Activated naive CD8-positive, alpha-beta T cell treated with anti-CD3 and anti-CD28 coated beads, Interleukin-2, amount 10 ng/mL, durations not matched to agents 7 days and 5 days (primary cell): ENCODE measurements at places on chromosomes 3 and 15. TPM values are rescaled to one million over a fixed set of nuclear protein-coding genes. Genes with fewer than 3 reads are reported as not detected.

Gene IL5RA
- 0.48 TPM for total RNA-seq

Gene CAV3
- not detected for total RNA-seq

Gene SCAANT1
- not detected for total RNA-seq

Gene ANKUB1
- not detected for total RNA-seq

Gene FBLN2
- total RNA-seq, result 2.6 TPM

Gene MYO1E
- 73.9 TPM for total RNA-seq

Gene KBTBD12
- total RNA-seq, result not detected

Gene UNC13C
- not detected for total RNA-seq

Gene WDR72
- not detected for total RNA-seq

DNA sequence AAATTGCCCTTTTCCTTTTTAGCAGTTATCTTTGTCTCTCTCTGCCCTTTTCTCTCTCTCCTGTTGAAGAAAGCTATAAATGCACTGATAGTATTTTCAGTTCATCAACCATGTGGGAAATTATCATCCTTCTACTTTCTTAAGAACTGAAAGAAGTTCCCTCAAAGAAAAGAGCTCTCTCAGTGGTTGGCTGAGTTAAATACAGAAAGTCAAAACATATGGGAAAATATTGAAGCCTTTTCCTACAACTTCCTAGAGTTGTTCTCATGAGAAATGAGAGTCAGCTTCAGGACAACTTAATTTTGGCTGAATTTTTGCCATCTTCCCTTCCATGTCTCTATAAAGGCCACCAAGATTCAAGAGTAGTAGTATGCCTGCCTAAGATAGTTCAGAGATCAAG is 96.7 kb downstream of the NFKBIZ start:
- H3K36me3 ChIP-seq, result peaks cover 8% of the 10 kb centered on the region
- H3K4me3 ChIP-seq, result no peak overlapping the region
- peaks cover 28% of the 10 kb centered on the region for H3K4me1 ChIP-seq
- DNase-seq, result no peak
- H3K27me3 ChIP-seq, result no peaks in the 10 kb centered on the region

DNA sequence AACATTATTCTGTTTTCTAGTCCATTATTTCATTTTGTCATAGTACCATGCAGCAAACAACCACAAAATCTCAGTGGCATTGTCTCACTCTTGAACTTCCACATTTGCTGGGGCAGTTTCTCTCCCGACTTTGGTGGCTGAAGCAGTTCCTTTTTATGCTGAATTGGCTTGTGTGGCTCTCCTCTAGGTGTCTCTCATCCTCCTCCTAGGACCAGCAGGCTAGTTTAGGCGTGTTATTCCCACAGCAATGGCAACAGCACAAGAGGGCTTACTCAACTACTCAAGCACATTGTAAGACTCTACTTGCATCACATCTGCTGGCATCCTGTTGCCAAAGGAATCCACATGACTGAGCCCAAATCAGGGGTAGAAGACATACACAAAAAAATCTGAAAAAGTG is 201.8 kb upstream of the KCNH8 start:
- DNase-seq, result no peak
- no peak overlapping the region for H3K4me3 ChIP-seq
- no peaks in the 10 kb centered on the region for H3K36me3 ChIP-seq
- no peaks in the 10 kb centered on the region for H3K27me3 ChIP-seq

DNA sequence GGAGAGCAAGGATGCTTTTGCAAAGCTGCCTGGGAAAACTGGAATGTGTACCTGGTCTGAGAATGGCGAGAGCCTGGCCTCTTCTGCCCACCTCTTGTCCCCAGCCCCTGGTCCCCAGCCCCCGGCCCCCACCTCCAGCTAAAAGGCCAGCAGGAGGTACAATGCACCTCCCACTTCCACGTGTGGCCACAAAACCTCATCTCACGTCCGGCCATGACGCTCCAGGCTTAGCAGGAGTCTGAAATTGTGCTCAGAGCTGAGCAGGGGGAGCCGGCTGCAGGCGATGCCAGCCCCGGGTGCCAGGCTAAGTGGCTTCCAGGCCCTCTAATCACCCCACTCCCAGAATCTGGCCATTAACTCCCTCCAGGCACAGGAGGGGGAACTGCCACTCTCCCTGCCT is 83.1 kb upstream of the PRR20G start:
- no peaks in the 10 kb centered on the region for H3K4me1 ChIP-seq
- no peaks in the 10 kb centered on the region for H3K36me3 ChIP-seq
- no peak overlapping the region for H3K27ac ChIP-seq
- H3K4me3 ChIP-seq, result no peak overlapping the region
- peaks cover 9% of the 10 kb centered on the region for H3K27me3 ChIP-seq

DNA sequence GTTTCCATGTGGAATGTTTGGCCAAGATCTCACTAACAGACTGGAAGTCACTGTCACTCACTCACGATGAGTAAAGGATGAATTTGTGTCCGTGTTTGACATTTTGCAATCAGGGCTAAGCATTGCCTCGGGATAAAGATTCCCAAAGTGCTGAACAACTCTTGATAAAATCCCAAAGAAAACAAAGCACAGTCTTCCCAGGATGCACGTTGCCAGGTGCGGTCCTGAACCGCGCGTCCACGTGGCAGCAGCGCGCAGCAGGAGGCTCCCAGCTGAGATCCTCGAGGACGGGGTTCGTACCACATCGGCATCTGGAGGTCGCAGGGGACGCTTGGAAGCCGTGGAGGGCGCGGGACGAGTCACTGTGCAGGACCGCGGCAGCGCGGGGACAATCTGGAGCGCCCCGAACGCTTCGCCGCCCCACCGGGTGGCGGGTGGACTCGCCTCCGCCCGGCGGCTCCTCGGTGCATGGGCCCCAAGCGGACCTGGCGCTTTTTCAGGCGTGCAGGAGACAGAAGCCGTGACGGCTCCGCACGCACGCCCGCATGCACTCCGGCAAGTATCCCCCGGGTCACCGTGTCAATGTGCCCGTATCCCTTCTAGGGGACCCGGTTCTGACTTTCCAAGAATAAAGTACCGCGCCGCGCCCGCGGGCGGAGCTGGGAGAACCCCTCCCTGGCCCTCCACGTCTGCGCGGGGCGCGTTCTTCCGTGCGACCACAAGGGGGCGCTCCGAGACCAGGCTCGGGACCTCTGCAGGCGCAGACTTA is 17.7 kb downstream of the CPN2 start:
- H3K27me3 ChIP-seq, result peaks cover 20% of the 10 kb centered on the region
- H3K27ac ChIP-seq, result no peak overlapping the region
- DNase-seq, result peak; percentile 94
- H3K4me3 ChIP-seq, result peak overlapping the region; percentile 83
- no peaks in the 10 kb centered on the region for H3K36me3 ChIP-seq

DNA sequence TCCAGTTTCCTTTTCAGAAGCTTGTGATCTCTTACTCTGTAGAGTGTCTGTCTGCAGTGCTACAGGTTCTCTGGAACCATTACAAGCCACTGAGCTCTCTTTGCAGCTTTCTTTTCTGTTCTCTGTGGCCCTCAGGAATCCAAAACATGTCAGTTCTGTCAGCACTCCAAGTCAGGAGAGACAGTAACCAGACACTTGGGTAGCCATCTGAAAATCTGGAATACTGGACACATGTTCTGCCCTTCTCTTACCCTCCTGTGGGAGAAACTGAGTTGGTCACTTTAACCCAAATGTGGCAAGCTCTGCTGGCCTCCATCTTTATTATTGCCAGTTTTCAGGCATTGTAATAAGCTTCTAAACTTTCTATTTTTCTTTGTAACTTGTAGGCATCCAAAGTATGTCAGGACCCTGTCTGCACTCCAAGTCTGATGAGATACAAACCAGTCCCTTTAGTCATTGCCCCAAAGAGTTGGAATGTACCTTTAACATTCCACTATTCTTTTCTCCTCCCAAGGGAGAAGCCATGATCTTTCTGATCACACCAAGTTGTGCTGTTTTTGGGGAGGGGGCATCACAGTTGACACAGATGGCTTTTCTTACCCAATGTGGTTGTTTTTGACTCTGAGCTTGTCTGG is 183.7 kb downstream of the DPH6 start:
- no peaks in the 10 kb centered on the region for H3K27me3 ChIP-seq
- no peak overlapping the region for H3K27ac ChIP-seq
- no peaks in the 10 kb centered on the region for H3K4me1 ChIP-seq
- H3K36me3 ChIP-seq, result no peaks in the 10 kb centered on the region
- no peak overlapping the region for H3K4me3 ChIP-seq

DNA sequence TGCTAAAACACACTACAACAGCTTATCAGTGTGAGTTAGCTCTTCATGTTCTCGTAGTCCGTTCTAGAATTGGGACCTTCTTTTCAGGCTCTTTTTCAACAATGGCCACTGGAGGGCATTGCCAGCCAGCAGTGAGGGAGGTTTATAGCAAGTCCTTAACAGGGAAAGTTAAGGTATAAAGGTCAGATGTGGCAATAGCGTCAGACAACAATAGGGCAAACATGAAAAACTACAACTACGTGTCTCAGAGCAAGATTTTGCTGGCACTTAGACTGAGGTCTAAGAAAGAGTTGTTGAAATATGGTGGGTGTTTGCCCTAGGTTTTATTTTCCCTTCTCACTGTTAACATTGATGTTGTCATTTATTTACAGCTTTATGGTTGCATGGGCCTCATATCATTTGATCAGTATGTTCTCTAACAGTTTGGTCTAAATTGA is 161.4 kb downstream of the GMNC start:
- H3K4me3 ChIP-seq, result no peak overlapping the region
- no peaks in the 10 kb centered on the region for H3K36me3 ChIP-seq
- H3K4me1 ChIP-seq, result no peaks in the 10 kb centered on the region

GRCh38 chr3:79113876-79114275 is 653.9 kb downstream of the ROBO1 start:
- no peak overlapping the region for H3K27ac ChIP-seq
- H3K36me3 ChIP-seq, result no peaks in the 10 kb centered on the region
- H3K4me3 ChIP-seq, result no peak overlapping the region
- H3K27me3 ChIP-seq, result no peaks in the 10 kb centered on the region
- H3K4me1 ChIP-seq, result no peaks in the 10 kb centered on the region
- DNase-seq, result no peak

- no peak overlapping the region for H3K27ac ChIP-seq
- H3K4me3 ChIP-seq, result no peak overlapping the region
- H3K36me3 ChIP-seq, result no peaks in the 10 kb centered on the region
- peaks cover 28% of the 10 kb centered on the region for H3K4me1 ChIP-seq
Observed at GRCh38 chr3:44000586-44000985, 241.1 kb upstream of the TOPAZ1 start.

GRCh38 chr15:74837482-74838136 is 5.3 kb downstream of the ULK3 start:
- no peak overlapping the region for H3K27ac ChIP-seq
- no peak overlapping the region for H3K4me3 ChIP-seq
- no peaks in the 10 kb centered on the region for H3K27me3 ChIP-seq

DNA sequence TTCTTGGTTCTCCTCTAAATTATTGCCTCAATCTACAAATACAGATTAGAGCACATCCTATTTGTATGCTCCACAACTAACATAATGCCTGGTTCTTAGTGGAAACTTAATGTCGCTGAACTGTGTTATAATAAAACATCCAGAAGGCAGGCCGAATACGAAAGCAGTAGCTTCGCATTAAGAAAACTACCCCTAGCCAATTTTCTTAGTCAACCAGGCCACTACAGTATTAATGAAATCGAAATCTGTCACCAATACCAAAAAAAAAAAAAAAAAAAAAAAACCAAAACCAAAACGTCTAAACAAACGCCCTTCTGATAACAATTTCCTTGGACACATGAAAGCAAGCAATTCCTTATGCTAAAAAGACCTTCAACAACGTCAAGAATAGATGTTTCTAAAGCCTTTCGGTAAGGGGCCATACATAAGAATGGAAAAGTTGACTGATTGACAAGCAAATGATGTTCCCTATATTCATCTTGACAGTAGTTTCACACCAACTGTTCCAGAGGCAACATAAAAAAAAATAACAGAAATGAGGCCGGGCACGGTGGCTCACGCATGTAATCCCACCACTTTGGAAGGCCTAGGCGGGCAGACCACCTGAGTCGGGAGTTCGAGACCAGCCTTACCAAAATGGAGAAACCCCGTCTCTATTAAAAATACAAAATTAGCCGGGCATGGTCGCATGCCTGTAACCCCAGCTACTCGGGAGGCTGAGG is 1.3 kb downstream of the DENND6A start:
- peak; percentile 36 for DNase-seq
- peak overlapping the region; percentile 85 for H3K27ac ChIP-seq
- peak overlapping the region; percentile 92 for H3K4me3 ChIP-seq
- peaks cover 2% of the 10 kb centered on the region for H3K36me3 ChIP-seq

GRCh38 chr3:155342344-155342743 is 48.9 kb upstream of the STRIT1 start:
- H3K27ac ChIP-seq, result no peak overlapping the region
- peaks cover 7% of the 10 kb centered on the region for H3K4me1 ChIP-seq
- DNase-seq, result no peak
- H3K36me3 ChIP-seq, result peaks cover 2% of the 10 kb centered on the region
- H3K4me3 ChIP-seq, result no peak overlapping the region

DNA sequence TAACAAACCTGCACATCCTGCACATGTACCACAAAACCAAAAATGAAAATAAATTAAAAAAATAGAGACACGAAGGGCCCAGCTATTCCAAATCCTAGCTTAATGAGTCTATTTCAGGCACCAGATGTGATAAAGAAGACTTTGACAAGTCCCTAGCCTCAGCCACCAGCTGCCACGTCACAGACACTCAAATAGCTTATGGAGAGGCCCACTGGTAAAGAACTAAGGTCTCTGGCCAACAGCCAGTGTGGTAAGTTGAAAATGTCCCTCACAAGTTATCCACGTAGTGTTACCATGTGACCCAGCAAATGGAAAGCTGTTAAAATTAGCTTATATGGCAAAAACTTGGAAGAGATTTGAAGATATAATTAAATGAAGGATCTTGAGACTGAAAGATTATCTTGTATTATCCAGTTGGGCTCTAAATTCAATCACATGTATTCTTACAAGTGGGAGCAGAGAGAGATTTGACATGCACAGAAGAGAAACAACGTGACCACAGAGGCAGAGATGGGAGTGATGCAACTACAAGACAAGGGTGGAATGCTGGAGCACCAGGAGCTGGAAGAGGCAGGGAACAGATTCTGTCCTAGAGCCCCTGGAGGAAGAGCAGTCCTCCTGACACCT is 10.9 kb downstream of the ACSBG1 start:
- peaks cover 17% of the 10 kb centered on the region for H3K27me3 ChIP-seq
- no peak overlapping the region for H3K4me3 ChIP-seq
- no peak overlapping the region for H3K27ac ChIP-seq
- no peak for DNase-seq

- H3K27ac ChIP-seq, result no peak overlapping the region
- peaks cover 31% of the 10 kb centered on the region for H3K27me3 ChIP-seq
- H3K36me3 ChIP-seq, result no peaks in the 10 kb centered on the region
- H3K4me1 ChIP-seq, result peaks cover 7% of the 10 kb centered on the region
Observed at GRCh38 chr3:24686808-24687207, 192.2 kb upstream of the THRB start.

- H3K4me3 ChIP-seq, result no peak overlapping the region
- H3K36me3 ChIP-seq, result peaks cover 1% of the 10 kb centered on the region
- no peak for DNase-seq
- H3K4me1 ChIP-seq, result peaks cover 16% of the 10 kb centered on the region
- H3K27me3 ChIP-seq, result peaks cover 3% of the 10 kb centered on the region
Observed at GRCh38 chr3:8571256-8571655, 69.6 kb downstream of the LMCD1 start.

GRCh38 chr3:152443212-152444023 is 174.7 kb downstream of the MBNL1 start:
- no peaks in the 10 kb centered on the region for H3K27me3 ChIP-seq
- peaks cover 28% of the 10 kb centered on the region for H3K36me3 ChIP-seq
- no peak for DNase-seq
- peak overlapping the region; percentile 59 for H3K27ac ChIP-seq
- peaks cover 45% of the 10 kb centered on the region for H3K4me1 ChIP-seq
